EH (cell line): ENCODE measurements at places on chromosomes 7 and 10.

DNA sequence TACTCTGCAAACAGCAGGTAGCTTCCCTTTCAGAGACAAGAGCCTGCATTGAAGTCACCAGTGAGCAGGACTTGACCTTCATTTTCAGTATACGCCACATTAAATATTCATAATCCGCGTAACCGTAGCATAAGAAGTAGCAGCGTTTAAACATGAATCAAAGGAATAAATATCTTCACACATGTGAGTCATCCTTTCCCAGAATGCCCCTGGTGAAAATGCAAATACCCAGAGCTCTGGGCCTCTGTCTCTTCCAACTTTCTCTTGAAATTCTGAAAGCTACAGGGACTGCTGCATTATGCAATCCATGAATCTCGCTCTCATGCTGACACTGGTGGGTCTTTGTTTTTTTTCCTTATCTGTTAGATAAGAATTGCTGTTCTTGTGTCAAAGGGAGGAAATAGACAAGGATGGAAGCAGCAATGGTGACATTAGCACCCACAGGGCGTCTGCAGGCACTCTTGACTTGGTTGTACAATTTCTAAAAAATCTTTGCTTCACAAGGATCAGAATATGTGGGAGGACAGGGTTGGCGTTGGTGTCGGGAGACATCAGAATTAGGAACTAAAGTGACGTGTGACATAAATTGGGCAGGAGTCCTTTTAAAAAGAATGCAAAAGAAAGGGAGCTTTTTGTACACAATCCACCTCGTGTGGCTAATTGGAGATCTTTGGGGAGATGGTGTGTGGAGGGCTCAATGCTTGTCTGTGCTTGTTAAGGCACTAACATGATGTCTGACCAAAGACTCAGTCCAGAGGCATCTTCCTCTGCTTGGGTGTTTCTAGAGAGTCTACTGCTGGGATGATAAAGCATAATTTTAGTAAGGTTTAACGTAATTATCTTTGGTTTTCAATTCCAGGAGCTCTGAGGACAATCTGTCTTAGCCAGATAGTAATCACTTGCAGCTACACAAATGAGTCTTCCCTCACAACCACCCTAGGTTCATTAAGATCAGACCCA is 390.3 kb downstream of the KCNMA1 start:
- no peak for DNase-seq

GRCh38 chr7:47688311-47689100 is 106.6 kb upstream of the TNS3 start:
- no peak for DNase-seq

- no peak for DNase-seq
These were observed 88.6 kb downstream of the TMEM26 start for GRCh38 chr10:61364619-61365018.

DNA sequence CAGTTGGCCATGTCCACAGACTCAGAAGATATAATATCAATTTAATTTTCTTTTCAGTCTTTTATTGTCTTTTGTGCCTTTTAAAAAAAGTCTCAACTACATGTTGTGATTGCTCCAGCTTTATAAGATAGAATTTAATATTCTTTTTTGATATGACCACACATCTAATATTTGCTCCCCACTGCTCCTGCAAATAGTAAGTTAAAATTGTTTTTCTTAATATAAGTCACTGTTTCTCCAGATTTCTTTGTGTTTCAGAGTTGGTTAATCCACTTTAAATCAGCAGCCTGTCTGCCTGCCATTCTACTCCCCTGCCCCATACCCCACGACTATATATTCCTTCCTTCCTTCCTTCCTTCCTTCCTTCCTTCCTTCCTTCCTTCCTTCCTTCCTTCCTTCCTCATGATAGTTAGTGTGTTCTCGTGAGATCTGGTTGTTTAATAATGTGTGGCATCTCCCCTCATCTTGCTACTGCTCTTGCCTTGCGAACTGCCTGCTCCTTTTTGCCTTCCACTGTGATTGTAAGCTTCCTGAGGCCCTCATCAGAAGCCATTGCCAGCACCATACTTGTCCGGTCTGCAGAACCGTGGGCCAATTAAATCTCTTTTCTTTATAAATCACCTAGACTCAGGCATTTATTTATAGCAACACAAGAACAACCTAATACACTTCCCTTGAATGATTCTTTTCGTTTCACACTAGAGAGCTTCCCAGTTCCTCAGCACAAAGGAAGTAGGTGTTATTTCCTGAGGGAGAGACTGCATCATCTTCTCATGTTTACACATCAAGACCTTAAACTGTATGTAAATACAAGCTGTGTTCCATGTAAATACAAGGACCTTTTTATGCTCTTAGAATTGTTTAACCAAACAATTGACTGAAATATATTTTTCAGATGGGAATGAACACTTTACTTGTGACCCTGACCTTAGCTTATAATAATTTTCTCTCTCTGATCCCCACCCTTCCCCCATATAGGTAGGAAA is 24.5 kb downstream of the TAS2R16 start:
- DNase-seq = no peak

- peak; percentile 54 for DNase-seq
These were observed 30.0 kb downstream of the DGKI start for GRCh38 chr7:137816696-137817320.

GRCh38 chr10:97490592-97490991 is 7.6 kb downstream of the MMS19 start:
- no peak for DNase-seq

GRCh38 chr10:114096864-114097263 is 53.2 kb downstream of the ADRB1 start:
- DNase-seq = no peak

DNA sequence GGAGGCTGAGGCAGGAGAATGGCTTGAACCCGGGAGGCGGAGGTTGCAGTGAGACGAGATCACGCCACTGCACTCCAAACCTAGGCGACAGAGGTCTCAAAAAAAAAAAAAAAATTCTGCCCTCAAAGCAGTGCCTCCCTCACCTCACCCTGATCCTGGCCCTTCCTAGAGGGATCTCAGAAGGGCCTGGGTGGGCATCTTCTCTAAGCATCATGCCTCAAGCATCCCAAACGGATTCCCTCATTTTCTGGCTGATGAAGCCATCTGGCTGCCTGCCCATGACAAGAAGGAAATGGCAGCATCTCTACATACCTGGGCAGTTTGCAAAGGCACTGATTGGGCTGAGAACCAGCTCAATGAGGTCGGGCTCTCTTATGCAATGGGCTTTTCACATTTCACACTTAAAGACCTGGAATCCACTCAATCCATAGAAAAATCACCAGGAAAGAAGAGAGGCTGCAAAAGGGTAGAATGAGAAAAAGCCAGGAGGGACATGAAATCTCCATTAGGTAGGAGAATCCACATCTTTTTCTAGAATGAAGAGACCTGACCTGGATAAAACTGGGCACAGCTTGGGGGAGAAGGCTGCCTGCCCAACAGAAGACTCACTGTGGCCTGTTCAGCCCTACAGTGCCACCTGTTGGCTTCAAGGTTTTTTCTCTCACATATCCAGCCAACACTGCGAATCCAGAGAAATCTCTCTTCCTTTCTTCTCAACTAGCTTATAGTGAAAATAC is 48.1 kb downstream of the PDLIM1 start:
- peak; percentile 69 for DNase-seq

DNA sequence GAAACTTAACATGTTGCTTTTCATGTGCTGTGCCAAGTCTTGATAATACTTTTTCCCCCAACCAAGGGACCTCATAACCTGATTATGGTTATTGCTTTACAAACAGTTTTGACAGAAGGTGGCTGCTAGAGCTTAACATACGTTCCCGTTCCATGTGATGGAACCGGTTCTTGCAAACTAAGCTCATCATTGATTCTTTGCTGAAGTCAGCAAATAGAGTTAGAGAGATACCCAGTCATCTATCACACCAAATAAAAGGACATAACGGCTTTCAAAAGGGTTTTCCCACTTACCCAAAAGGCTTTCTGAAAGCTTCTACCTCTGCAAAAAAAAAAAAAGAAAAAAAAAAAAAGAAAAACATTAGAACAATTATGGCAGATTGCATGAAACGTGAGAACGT is 230.3 kb upstream of the MDFIC start:
- DNase-seq = no peak

GRCh38 chr7:7980134-7980533 is 11.5 kb downstream of the GLCCI1 start:
- no peak for DNase-seq

DNA sequence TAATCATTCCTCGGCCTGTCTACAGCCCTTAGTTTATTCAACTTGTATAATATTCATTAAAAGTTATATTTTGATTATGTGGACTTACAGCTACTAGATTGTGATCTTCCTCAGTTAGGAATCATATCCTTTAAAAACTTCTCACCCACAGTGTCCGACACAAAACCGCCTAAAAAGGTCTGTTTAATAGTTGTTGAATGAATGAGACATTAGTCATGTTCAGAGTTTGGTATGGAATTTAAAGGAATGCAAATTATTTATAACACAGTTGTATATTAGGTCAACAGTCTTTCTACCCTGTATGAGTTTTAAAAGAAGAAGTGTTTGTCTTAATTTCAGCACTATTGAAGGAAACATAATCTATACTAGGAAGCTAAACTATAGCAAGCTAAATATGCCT is 390.0 kb downstream of the ARL4A start:
- peak; percentile 56 for DNase-seq

- peak; percentile 11 for DNase-seq
These were observed 144.3 kb upstream of the KAT6B start for GRCh38 chr10:74681917-74682627.

- no peak for DNase-seq
These were observed 40.9 kb downstream of the PPIF start for GRCh38 chr10:79387974-79388850.

GRCh38 chr7:46755120-46756034 is 826.5 kb downstream of the TNS3 start:
- DNase-seq = no peak

GRCh38 chr7:155487509-155488482 is 29.9 kb downstream of the EN2 start:
- no peak for DNase-seq

DNA sequence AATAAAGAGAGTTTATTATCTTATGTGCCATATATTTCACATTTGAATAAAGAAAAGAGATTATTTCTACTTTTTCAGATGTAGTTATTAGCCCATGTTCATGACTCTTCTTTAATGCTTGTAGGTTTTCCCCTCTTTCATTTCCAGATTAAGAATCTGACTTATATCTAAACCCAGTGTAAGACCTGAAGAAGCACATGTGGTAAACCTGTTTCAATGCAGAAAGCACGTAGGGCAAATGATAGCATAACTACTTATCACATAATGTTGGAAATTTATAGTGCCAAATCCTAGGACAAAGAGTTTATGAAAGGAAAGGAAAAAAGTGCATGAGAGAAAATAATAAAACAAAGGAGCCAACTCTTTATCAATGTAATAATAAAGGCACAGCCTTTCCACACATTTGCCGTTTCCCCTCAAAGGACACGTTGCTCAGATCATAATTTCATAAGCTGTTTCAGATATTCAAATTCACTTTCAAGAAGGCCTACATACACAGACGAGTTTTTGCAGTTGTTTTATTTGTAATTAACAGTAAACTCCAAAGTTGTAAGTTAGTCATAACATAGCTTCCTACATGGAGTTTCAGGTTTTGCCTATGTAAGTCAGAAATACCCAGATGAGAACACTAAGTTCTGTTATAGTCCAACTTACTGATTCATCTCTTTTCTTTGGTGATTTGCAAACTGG is 88.8 kb upstream of the MDFIC start:
- DNase-seq = no peak

DNA sequence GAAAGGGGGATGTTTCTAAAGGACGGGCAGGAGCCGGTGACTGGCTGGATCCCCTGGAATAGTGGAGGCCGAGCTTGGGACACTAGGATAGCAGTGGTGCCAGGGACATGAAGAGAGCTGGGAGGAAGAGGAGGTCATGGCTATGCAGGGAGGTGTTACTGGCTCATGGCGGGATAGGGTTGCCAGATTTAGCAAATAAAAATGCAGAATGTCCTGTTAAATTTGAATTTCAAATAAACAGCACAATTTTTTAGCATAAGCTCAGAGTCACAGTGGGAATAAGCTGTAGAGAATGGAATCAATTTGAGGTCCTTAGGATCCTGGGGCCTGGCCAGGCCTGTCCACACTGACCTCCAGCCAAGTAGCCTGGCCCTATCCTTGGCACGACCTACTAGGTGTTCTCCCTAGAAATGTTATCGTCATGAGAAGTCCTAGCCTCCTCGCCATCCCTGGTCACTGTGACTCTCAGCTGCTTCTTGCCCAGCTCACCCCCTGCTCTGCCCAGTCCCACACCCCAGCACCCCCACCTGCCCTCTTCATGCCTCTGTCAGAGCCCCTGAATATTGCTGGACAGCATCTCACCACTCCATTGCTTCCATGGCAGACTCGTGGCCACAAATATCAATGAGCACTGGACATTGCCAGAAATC is 7.6 kb upstream of the KCP start:
- DNase-seq = no peak

GRCh38 chr10:121828045-121828444 is 99.8 kb downstream of the ATE1 start:
- DNase-seq = no peak

- peak; percentile 44 for DNase-seq
These were observed 524.8 kb downstream of the GRM8 start for GRCh38 chr7:126727930-126728391.

- DNase-seq = no peak
These were observed 462 bp upstream of the CISD1 start for GRCh38 chr10:58268454-58268945.

- peak; percentile 9 for DNase-seq
These were observed 90.1 kb downstream of the GRM3 start for GRCh38 chr7:86733783-86734182.

- DNase-seq = no peak
These were observed 64.4 kb downstream of the TBXAS1 start for GRCh38 chr7:139893461-139893860.

DNA sequence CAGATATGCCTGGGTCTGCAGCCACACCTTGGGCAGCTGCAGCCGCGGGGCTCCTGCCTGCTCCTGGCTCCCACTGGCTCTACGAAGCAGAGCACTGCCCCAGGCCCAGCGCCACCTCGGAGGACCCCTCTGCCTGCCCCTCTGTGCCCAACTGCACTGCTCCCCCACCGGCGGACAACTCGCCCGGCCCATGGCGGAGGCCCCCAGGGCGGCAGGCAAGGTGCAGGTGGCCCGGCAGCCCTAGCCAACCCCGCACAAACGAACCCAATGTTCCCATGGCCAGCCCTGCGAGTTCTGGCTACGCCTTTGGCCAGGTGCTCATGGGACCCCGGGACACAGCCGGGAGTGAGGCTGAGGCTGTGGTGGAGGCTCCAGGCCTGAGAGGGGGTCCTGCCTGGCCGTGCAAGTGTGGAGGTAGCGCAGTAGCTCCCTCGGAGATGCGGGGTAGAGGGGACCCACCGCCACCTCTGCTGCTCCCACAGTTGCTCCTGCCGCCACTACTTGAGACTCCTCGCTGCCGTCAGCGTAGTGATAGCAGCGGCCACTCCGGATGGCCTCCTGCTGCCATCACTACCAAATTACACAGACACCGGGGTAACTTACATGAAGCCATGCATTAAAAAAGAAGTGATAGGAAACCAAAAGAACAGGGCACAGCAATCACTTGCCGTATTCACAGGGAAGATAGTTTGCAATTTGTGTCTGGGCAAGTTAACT is 97.3 kb upstream of the SP4 start:
- no peak for DNase-seq
